Endothelial cell of umbilical vein (primary cell): ENCODE measurements at places on chromosomes 7 and 10. TPM values are rescaled to one million over a fixed set of nuclear protein-coding genes. Genes with fewer than 3 reads are reported as not detected.
A peak's percentile ranks its signal among the peaks of the same experiment; 100 is the strongest.

The FXYD4 gene
- total RNA-seq = not detected in 2 replicates

The ANXA8L1 gene
- not detected in 2 replicates for total RNA-seq

The PPP1R17 gene
- not detected in 2 replicates for total RNA-seq

The MEST gene
- 52.6 and 62.1 TPM in 2 replicates for total RNA-seq

The PRKG1 gene
- total RNA-seq = 0.18 and 0.39 TPM in 2 replicates

The SLC16A9 gene
- not detected in 2 replicates for total RNA-seq

The PRPS1L1 gene
- total RNA-seq = not detected in 2 replicates

DNA sequence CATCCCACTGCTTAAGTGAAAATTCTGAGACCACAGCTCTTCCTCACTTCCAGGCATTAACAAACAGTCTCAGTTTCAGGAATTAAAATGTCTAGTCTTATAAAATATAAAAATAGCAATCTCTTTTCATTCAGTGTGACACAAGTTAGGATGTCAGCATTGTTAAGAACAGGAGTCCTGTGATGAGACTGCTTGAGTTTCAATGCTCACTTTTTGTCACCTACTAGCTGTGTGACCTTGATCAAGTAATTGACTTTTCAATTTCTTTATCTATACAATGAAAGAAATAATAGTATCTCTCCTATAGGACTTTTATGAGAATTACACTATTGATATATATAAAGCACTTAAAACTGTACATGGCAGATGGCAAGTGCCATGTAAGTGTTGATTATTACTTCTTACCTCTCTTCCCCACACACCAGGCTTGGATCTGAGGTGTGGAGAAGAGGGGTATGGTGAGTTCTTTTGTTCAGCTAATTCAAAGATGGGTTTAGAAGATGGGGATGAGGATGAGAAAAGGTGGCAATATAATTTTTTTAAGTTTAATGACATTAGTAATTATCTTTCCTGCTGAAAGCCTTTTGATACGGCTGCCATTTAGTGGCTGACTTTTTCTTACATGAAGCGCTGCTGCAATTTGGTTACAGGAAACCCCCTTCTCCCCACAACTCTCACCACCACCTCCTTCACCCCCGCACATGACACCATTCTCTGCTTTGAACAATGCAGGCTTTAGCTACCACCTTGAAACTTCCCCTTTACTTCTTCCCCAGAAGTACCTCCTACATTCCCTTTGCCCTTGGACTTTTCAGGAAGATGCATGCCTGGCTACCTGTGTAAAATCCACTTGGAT is 20.8 kb upstream of the HYAL4 start:
- DNase-seq = no peak

GRCh38 chr10:69092959-69093850 is 5.3 kb downstream of the SRGN start:
- peak; percentile 85 for DNase-seq

DNA sequence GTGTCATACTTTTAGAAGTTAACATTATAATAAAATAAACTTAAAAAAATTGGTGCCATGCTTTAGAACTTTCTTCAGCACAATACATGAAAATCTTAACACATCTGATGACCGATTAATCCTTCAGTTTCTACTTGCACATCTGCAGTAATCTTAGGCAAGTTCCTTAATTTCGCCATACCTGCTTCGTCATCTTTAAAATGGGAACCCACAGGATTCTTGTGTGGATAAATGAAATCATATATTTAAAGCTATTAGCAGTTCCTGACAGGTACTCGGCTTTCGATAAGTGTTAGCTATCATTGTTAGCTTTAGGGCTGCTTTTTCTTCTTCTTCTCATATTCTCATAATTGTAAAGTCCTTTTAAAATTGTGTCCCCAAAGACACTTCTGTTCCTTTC is 907 bp upstream of the VPS50 start:
- no peak for DNase-seq

DNA sequence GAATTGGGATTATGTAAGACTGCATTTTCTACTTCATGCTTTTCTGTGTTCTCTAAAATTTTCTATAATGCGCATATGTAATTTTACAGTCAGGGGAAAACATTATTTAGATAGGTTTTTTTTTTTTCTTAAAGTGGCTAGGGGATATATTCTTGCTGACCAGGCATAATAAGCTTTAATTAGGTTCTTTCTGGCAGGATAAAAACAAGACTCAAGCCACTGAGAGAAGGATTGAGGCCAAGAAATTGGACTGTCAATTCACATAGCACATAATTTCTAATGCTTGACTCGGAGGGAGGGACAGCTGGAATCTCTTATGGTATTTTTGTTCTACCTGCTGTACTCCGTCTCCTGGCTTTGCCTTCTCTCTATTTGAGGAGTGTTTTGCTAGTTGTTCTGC is 119.8 kb upstream of the NPVF start:
- no peak for DNase-seq

DNA sequence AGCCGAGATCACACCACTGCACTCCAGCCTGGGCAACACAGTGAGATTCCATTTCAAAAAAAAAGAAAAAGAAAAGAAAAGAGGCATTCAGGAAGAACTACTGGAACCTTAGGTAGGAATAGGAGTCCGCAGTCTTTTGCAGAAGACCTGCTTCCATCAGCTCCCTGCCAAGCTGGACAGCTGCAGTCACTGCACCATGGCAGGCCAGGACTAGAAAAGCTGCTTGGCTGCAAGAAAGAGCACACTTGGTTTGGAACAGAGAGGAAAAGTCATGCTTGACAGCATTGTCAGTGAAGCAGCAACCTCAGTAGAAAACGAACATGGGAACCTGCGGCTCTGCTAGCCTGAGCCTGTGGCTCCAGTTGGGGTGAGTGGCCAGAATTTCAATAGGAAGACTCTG is 104.3 kb downstream of the MARCHF5 start:
- DNase-seq = no peak

DNA sequence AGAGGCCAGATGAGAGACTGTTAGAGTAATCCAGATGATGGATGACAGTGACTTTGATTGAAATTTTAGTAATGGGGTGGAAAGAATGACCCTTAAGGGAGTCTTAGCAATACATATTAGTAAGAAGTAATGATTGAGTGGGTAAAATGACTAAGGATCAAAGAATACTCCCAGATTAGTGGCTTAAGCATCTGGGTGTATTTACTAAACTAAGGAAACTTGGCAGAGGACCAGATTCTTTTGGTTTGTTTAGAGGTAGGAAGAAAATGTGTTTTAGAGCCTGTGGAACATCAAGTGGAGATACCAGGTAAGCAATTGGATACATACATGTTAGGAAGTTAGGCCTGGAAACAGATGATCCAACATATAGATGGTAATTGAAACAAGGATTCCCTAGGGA is 58.8 kb upstream of the ADRA2A start:
- DNase-seq = no peak

GRCh38 chr7:8217200-8218068 is 44.5 kb downstream of the ICA1 start:
- DNase-seq = peak; percentile 67

DNA sequence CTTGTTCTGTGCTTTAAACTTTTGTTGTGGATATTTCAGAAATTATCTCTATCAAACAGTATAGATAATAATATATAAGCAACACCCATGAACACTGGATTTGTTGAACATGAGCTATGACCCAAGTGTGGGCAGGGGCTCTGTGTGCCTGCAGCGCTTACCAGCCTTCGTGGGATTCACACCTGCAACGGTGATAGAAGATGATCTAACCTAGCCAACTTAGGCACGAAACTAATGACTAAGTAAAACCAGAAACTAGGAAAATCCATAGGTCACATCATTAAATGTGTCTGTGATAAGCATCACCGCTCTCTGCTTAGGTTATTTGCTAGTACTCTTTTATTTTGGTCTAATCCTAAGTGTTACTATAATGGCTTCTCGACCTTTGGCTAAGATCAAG is 18.0 kb downstream of the SPAG6 start:
- DNase-seq = no peak

DNA sequence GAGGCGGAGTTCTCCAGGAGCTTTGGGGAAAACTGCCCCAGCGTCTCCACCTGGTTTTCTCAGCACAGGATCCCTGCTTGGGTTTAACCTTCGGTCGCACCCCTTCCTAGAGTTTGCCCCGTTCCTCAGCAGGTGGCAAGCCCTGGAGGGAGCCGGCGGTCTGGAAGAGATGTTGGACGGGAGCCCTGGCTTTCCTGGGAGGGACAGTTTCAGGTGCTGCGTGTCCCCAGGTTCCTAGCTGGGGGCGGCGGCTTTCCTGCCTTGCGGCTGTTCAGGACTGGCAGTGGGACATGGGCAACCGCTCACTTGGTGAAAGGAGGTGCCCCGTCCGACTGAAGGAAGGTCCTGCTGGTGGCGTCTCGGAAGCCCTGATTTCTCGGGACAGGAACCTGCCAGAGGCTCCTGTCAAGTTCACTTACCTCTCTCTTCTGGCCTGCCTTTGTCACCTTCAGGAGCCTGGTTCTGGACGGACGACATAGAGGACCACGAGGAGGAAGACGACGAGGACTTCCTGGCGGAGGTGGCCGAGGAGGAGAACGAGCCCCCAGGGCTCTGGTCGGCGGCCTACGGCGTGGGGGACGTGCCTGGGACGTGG is 14.8 kb downstream of the ZNF316 start:
- no peak for DNase-seq

DNA sequence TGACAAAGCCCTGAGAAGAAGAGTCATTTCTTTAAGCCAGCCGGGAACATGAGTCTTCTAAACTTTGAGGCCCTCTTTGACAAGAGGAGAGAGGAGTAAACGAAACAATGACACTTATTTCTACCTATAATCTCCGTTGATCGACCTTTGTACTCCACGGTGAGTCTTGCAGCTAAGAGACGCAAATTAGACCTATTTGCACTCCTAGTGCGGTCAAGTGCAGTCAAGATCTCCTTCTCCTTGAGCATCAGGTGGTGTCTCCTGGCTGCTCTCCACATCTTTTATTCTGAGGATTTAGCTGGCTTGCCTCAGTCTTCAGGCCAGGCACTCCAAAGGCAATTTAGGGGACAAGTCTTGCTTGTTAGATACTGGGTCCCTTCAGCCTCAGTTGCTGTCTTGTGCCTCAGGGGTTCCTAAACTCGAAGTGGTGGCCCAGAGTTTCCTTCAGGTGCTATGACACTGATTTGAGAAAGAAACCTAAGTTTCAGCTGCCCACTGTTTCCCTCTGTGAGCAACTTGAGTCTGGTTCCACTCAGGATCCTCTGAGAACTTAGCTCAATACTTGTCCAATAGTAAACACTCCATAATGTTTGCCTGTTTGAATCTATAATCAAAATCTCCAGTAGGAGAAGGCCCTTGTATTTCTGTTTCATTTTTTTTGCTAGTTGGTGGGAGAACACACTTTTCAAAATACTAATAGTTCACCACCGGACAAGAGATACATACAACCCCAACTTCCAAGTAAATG is 312.9 kb downstream of the RNLS start:
- DNase-seq = no peak

- DNase-seq = no peak
Measured at GRCh38 chr7:143354376-143354775, 8.1 kb downstream of the FAM131B start.

GRCh38 chr10:62016623-62017490 is 115.4 kb downstream of the ARID5B start:
- peak; percentile 36 for DNase-seq

GRCh38 chr7:135448753-135449152 is 61.1 kb downstream of the CNOT4 start:
- peak; percentile 25 for DNase-seq

GRCh38 chr7:31478018-31478417 is 35.9 kb upstream of the ITPRID1 start:
- DNase-seq = no peak

DNA sequence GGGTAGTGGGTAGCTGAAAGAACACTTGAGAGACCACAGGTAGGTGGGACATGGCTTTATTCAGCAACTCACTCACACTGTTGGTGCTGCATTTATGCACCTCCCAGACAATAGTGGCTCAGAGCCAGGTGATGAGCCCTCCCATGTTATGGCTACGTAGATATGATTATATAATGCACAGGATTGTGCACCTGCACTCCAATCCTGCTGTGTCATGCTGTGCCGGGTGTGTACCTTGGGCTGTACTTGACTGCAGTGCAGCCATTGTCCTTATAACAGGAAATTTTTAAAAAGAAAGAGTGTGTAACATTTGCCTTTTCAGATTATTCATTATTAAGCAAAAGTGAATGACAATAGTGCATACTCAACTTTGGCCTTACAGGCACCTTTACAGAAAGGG is 366.1 kb upstream of the BMPER start:
- no peak for DNase-seq

GRCh38 chr7:165661-166337 is 26.6 kb upstream of the FAM20C start:
- no peak for DNase-seq

GRCh38 chr7:128867842-128868623 is 5.4 kb downstream of the ATP6V1F start:
- DNase-seq = no peak

GRCh38 chr10:106771154-106771553 is 393.4 kb downstream of the SORCS1 start:
- no peak for DNase-seq

DNA sequence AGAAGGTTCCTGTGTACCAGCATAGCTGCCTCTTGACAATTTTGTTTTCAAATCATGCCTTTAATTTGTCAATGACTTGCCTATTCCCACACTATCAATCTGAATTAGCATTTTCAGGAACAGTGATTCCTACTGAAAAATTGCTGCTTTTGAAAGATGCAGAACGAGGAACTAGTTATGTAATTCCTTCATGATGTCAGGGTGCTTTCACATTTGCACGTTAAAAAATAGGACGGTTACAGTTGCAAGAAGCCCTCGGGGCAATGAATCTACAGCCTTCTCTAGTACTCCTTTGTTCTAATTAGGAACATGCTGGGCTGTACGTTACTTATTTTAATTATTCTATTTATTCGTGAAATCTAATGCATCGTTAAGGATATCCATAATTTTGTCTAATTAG is 253.9 kb downstream of the OTUD1 start:
- DNase-seq = no peak
